ENCODE measurements at places on chromosomes 3 and 15. TPM values are rescaled to one million over a fixed set of nuclear protein-coding genes. Genes with fewer than 3 reads are reported as not detected.

DNA sequence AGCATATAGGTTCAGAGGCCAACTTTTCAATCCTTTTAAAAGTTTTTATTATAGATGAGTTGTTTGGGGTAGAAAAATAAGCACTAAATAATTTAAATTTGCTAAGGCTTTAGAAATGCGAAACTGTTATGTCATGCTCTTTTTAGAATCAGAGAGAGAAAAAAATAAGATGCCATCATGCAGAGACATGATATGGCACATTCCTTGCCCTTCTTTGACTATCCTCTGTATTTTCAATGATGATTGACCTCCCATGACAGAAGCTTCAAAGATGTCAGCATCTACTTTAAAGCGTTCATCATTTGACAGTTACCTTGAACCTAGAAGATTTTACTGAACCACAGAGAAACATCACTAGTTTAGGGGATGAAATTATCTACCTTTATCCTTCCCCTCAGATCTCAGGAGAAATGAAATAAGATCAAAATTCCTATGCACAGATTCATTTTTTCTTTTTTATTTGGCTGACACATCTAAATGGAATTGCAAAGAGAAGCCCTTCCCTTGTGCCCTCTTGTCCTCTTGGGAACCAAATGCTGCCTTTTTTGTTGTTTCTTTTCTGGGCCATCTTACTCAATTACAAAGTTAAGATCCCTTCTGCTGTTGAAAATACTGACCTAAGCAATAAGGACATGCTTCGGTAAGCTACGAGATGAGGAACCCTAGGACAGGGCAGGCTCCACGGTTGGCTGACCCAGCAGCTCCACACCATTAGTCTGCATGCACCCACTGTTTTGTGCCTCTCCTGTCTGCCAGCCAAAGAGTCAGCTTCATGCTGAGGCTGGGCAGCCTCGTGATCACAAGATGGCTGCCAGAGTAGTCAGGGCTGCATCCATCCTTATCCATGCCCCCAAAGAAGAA is 289.7 kb upstream of the TPM1 start:
- no peak for DNase-seq

GRCh38 chr3:159902546-159903314 is 85.9 kb upstream of the IL12A start:
- DNase-seq: no peak

GRCh38 chr3:114362815-114363214 is 69.0 kb downstream of the TIGIT start:
- peak; percentile 21 for DNase-seq

GRCh38 chr3:179036226-179036625 is 35.4 kb downstream of the ZMAT3 start:
- DNase-seq: no peak

DNA sequence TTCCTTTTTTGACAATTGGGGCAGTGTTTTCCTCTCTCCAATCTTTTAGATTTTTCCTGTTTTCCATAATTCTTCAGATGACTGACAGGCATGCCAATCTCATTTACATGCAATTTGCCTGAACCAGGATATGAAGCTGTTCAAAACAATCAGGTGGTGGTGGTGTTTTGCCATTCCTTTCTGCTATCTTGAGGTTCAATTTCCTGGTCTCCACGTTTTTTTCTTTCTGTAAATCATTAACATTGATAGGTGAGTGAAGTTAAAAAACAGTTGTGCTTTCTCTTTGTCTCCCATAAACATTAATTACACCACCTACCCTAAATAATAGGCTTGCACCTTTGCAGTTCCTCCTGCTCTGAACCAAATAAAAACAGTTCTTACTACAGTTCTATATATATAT is 49.1 kb downstream of the C2CD4A start:
- no peak for DNase-seq

DNA sequence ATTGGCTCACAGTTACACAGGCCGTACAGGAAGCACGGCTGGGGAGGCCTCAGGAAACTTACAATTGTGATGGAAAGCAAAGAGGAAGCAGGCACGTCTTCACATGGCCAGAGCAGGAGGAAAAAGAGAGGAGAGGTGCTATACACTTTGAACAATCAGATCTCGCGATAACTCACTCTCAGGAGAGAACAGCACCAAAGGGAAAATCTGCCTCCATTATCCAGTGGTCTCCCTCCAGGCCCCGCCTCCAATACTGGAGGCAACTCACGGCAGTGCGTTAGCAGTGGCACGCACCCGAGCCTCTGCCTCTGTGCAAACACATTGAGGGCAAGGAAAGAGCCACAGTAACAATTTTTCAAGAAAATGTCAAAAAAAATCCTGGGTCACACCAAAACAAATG is 11.0 kb downstream of the OSTN start:
- no peak for DNase-seq

GRCh38 chr3:2061360-2061759 is 37.3 kb upstream of the CNTN4 start:
- no peak for DNase-seq

GRCh38 chr15:58702233-58702632 is 47.3 kb downstream of the ADAM10 start:
- DNase-seq: no peak

- peak; percentile 85 for DNase-seq
Observed at GRCh38 chr3:175255698-175256097, 396.6 kb downstream of the NAALADL2 start.

DNA sequence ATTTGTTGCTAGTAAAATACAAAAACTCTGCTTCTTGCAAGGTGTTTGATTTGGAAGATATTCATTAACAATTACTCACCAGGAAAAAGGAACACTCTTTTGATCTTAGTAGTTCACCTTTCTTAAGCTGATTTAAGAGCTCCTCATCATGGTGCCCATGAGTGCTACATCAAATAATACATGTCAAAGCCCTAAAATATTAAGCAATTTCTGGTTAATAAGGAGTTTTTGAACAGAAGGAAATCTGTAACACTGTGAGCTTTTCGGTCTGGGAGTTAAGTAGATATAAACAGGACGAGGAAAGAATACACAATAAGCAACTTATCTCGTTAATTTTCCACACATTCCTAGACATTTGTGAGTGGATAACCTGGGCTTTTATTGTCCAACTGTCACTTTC is 83.9 kb upstream of the DCBLD2 start:
- no peak for DNase-seq

- no peak for DNase-seq
Observed at GRCh38 chr15:70264014-70264582, 166.4 kb upstream of the TLE3 start.

GRCh38 chr15:85611361-85611760 is 183.4 kb downstream of the KLHL25 start:
- DNase-seq: no peak

DNA sequence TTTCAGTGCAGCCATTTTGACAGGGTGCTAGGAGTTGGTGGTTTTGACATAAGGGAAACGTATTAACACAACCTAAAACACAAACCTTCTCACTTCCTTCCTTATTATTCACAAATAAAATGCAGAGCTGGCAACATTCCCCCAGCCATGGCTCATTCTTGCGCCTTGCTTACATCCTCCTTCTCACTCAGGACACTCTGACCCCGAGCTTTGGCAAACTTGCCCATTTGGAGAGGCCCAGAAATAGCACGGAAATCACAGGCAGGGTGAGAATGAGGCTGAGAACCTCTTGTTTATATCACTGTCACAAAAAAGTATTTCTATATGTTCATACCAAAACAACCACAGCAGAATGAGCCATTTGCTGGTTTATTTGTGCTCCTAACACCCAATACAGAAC is 244.3 kb downstream of the NTRK3 start:
- no peak for DNase-seq

DNA sequence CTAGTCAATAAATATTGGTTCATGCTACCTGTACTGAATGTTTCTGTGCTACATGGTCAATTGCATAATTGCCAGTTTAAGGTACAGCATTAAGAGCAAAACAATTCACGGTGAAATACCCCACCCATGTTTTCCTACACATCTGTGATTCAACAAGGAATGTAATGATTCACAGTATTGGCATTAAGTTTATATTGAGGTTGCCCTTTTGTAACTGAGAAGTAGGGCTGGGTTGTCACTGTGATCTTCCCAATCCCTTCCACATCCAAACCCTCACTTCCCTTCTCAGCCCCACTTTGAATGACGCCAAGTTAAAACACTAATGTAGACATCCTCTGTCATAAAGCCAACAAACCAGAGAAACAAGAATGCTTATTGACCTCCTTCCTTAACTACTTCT is 112.0 kb upstream of the TJP1 start:
- peak; percentile 76 for DNase-seq

DNA sequence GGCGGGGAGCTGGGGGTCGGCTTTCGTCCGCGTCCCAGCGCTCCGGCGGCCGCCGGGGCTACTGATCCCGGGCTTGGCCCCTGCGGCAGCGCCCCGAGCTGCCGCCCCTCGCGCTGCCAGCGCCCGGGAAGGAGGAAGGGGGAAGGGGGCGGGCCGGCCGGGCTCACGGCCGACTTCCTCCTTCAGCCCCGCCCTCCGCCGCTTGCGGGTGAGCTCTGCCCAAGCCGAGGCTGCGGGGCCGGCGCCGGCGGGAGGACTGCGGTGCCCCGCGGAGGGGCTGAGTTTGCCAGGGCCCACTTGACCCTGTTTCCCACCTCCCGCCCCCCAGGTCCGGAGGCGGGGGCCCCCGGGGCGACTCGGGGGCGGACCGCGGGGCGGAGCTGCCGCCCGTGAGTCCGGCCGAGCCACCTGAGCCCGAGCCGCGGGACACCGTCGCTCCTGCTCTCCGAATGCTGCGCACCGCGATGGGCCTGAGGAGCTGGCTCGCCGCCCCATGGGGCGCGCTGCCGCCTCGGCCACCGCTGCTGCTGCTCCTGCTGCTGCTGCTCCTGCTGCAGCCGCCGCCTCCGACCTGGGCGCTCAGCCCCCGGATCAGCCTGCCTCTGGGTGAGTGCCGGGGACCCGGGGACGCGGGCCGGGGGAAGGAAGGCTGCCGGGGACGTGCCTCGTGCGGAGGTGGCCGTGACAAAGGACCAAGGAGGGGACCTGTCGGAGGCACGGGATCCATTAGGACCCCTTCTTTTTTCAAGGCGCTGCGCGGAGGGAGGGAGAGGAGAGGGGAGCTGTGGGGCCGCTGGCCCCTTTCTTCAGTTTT is at the start of gene SEMA4B:
TSS of gene SEMA4B (plus strand) at position 201 of the 814 bp plus-strand sequence. CDS start at position 450, 249 bp downstream.
- DNase-seq: peak; percentile 57

ONECUT1 gene
- not detected for polyA plus RNA-seq

GCHFR gene
- polyA plus RNA-seq: 1.3 TPM

GP9 gene
- polyA plus RNA-seq: not detected

PXYLP1 gene
- polyA plus RNA-seq: 3.3 TPM

ST8SIA2 gene
- polyA plus RNA-seq: 0.42 TPM

MASP1 gene
- not detected for polyA plus RNA-seq

NR2E3 gene
- 0.03 TPM for polyA plus RNA-seq

ARHGEF26 gene
- polyA plus RNA-seq: 1.2 TPM
